ENCODE measurements at places on chromosomes 1 and 21.

DNA sequence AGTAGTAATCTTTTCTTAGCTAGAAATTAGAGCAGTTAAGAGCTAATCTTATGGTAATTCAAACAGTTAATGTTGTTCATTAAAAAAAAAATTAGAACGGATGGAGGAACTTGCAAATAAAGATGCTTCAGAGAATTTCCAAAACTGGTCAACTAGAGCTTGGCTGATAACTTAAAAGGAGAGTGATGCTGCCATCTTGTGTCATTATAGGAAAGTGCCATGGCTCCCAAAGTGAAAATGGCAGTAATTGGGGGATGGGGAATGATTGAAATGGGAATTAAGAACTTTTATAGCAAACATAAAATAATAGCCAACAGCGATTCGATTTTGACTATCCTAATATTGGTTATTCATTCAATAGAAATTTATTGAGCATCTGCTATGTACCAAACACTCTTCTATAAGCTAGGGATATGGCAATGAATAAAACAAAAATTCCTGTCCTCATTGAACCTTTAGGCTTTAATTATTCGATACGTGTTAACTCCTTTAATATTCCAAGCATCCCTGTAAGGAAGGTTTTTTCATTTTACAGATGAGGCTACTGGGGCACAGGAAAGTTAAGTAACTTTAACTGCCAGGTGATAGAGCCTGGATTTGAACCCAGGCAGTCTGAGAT lies 5.7 kb upstream of the PLPP3 start:
- no peak for DNase-seq

GRCh38 chr1:3558036-3558726 lies 53.1 kb downstream of the MEGF6 start:
- no peak for DNase-seq

GRCh38 chr1:94737124-94737998 lies 82.8 kb upstream of the SLC44A3 start:
- no peak for DNase-seq

DNA sequence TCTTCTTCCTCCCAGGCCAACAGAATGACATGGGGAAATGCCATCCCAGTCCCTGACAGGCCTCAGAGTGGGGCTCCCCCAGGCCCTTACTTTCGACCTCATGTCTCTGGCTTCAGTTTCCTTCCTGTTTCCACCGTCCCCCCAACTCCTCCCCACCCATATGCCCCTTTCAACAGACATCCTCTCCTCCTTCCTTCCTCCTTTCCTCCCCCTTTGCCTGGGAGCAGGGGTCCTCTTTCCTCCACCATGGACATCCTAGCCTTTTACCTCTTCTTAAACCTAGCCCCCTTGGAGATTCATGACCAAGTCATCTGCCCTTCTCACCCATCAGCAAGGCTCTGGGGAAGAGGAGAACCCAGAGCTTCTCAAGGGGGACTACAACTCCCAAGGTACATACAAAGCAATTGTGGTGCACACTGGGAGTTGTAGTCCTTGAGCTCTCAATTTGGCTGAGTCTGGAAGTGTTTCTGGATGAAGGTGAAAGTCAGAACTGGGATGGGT lies 4.0 kb downstream of the ZBTB7B start:
- no peak for DNase-seq

DNA sequence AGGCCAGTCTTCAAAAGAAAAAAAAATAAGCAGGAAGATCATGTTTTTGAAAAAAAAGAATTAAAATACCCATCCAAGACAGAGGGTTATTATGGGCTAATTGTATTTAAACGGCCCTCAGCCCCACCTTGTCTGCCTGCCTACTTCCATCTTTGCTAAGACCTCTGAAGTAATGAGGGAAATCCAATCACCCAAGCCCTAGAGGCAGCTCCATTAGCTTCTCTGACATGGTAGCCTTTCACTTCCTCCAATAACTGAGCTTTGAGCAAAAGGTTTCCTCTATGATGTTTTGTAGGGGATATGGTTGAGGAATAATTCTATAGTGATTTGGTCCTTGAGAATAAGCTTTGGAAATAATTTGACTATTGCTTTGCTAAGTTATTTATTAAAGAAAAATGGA lies 178.2 kb upstream of the SGIP1 start:
- DNase-seq = no peak

DNA sequence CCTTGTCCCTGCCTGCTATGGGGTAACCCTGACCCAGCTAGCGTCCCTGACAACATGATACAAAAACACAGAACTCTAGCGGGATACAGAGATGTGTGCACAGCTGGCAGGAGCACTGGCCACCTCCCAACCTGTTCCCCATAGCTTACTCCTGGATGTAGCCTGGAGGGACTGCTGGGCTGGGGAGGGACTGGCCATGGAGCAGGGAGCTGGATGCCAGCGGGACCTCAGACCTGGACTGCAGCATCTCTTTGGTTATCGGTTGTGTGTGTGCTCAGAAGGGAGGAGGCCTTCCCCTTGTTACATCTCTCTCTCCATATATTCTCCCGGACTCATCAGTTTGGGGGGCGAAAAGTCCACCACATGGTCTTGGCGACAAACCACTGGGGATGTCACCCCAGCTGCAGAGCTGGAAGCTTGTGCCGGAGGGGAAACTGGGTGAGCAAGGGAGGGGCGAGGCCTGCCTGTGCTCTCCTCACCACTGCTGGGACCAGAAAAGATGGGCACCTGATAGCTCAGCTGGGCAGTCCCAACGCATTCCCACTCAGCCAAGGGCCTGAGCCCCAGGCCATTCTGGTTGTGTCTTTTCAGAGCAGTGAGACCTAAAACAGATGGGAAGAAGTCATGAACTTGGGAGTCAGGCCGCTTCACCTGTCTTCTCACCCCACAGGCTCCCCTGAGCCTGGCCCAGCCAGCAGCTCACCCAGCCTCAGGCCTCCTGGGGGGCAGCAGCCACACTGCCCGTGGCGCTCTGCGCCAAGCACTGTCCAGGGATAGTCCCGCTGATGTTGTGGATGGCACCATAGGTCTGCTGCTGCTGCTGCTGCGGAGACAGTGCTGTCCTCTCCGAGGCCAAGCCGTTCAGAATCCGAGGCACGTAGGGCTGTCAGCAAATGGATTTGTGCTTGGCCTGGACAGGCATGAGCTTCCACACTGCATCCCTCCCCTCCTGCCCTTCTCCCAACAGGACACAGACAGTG lies 35.6 kb downstream of the TMEM63A start:
- no peak for DNase-seq

GRCh38 chr1:99170516-99170915 lies 93.8 kb upstream of the PLPPR4 start:
- DNase-seq = no peak

DNA sequence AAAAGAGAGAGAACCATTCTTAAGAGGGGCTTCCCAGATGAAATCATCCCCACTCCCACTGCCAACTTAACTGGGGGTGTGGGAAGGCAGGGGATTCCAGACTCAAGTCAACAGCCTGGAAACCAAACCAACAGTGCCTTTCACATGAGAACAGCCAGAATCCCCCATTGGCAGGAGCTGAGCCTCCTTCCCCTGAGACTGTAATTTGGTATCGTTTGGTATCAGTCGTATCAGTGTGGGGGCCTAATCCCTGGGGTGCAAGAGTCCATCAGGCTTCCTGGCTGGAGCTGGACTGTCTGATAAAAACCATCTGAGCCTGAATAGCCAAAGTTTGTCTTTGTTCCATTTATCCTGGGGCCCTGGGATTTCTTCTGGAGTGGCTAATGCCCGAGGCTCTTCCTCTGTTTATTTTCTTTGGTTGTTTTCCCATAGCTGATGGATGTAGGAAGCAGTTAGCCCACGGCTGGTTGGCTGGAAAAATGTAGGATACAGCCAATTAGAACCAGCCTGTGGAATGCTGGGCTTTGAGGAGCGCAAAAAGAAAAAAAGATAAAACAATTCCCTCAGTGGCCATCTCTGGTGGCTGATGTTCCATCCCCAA lies 84.6 kb downstream of the LAMC2 start:
- DNase-seq = no peak

DNA sequence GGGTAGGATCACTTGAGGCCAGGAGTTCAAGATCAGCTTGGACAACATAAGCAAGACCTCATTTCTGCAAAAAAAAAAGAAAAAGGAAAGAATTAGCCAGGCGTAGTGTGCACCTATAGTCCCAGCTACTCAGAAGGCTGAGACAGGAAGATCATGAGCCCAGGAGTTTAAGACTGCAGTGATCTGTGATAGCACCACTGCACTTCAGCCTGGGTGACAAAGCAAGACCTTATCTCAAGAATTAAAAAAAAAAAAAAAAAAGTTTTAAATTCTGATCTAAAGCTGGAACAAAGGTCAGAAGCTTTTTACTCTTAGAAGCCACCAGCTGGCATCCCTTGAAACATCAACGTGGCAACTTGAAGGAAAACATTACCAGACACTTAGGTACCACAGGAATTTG lies 45.3 kb downstream of the HENMT1 start:
- DNase-seq = no peak

- DNase-seq = no peak
Observed at GRCh38 chr1:55854911-55855310, 639.7 kb upstream of the USP24 start.

DNA sequence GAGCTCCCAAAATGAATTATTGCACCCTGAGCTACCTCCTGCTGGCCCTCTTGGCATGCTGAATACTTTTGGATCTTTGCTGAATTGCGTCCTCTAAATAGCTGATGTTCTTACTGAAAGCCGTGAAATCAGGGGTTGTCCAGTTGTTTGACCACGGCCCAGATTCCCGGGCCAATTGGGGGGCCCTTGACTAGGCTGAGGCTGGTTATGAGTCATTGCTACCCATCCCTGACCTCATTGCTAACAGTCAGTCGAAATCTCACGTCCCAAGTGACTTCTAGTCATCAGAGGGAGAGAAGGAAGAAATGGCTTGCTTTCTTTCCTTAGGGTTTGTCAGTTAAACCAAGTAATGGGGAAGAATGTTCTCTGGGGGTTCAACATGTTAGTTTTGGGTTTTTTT lies 37.4 kb downstream of the SMYD2 start:
- no peak for DNase-seq

DNA sequence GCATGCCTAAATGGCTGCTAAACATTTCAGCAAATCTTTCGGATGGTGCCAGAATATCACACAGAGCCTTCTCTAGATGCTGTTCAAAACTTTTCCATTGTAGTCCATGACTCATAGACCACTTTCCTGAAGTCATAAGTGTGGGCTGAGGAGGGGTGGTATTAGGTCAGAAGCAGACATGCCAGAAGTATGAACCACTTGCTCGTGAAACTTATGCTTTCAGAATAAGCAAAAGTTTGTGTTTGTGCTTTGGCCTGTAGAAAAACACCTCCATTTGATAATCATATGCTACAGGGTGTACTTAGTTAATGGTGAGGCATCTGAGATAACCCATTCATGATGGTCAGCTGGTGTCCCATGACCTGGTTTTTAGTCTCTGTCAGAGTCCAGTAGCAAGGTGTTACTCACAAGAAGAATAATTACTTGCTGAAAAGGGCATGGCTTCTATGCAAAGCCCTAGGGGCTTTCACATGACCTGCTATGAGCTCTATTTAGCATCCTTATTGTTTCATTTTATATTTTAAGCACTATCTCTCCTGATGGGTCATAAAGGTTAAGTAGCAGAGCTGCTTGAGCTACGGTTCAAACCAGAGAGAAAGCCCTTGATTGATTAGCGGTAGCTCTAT lies 183.1 kb upstream of the IVNS1ABP start:
- no peak for DNase-seq

DNA sequence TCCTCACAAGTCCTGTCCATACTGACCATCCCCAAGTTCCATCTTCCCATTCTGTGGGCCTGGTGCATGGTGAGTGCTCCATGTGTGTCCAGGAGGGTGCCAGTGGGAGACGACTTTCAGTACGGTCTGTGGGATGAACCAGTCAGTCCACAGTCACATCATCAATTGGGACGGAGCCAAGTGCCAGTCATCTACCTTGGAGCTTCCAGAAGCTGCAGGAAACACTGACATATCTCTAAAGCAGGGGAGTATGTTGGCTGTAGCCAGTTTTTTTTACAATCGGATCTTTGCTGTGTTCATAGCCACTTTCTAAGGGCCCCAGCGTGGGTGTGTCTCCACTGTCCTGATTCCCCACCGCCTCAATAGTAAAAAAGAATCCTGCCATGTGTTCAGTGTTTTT lies 13.6 kb upstream of the TRIM17 start:
- DNase-seq = no peak

- DNase-seq = no peak
Observed at GRCh38 chr1:11967028-11967547, 13.2 kb upstream of the MFN2 start.

DNA sequence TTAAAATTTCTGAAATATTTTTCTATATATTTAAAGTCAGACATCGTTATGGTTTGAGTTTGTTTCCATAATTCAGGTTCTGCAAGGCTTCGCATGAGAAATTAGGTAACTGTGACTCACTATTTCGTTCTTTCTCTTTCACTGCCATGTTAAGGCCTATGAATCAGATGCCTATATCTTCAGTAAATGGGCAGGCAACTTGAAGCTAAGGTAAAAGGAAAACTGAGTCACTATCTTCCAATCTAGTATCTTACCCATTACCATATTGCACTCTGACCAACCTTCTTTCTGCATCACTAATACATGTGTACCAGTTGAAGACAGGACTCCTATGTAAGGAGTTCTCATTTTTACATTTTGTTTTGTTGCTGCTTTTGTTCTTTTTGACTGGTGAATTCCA lies 37.8 kb downstream of the PYHIN1 start:
- no peak for DNase-seq

- no peak for DNase-seq
Observed at GRCh38 chr1:85607126-85607920, 26.8 kb downstream of the CCN1 start.

- no peak for DNase-seq
Observed at GRCh38 chr1:193726722-193727121, 540.3 kb upstream of the B3GALT2 start.

GRCh38 chr1:207336559-207337467 lies 15.3 kb downstream of the CD55 start:
- DNase-seq = no peak
